ENCODE measurements at places on chromosomes 2 and 18.

GRCh38 chr2:234676783-234677450, 180.0 kb upstream of the ARL4C start:
- no peak for DNase-seq

GRCh38 chr2:96764253-96764637, 3.5 kb downstream of the CNNM4 start:
- no peak for DNase-seq

DNA sequence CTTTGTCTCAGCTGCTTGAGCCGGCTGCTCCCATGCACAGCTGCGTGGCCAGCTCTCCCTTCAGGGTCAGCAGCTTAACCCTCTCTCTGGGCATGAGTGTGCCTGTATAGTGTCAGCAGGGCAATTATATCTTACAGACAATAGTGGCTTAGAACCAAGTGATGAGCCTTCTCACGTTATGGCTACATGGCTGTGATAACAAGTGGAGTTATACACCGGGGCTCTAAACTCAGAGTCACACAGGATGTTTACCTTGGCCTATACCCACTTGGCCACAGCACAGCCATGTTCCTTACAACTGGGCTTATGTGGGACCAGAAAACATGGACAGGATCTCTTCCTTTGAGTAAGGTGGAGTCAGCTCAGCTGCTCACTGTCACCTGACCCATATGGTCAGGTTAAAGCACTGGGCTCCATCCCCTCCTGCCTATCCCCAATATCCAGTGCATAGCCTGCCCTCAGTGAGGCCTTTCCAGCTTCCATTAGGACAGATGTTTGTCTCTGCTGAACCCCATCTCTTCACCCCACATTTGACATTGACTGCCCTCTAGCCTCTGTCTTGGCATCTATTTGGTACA, 294.2 kb upstream of the NCKAP5 start:
- no peak for DNase-seq

DNA sequence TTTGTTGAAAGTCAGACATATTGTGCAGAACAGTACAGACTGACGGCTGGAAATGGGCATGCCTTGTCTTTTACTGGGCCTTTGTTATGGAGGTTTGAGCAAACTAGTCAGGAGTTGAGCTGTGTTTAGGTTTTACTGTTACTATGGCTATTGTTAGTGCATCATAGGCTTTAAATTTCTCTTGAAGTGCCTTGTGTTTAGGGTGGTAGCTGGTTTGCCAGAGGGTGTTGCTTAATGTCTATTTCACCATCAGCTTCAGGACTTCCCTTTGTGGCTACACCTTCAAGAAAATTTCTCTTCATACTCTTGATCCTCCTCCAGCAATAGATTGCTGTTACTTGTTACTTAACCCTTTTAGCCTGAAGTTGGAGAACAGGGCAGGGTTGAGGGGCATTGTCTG, 104.6 kb downstream of the CAPN13 start:
- no peak for DNase-seq

- DNase-seq: no peak
These were observed 180.4 kb downstream of the TRIB2 start for GRCh38 chr2:12897181-12897580.

GRCh38 chr2:211270257-211270656, 713.9 kb downstream of the CPS1 start:
- DNase-seq: no peak

DNA sequence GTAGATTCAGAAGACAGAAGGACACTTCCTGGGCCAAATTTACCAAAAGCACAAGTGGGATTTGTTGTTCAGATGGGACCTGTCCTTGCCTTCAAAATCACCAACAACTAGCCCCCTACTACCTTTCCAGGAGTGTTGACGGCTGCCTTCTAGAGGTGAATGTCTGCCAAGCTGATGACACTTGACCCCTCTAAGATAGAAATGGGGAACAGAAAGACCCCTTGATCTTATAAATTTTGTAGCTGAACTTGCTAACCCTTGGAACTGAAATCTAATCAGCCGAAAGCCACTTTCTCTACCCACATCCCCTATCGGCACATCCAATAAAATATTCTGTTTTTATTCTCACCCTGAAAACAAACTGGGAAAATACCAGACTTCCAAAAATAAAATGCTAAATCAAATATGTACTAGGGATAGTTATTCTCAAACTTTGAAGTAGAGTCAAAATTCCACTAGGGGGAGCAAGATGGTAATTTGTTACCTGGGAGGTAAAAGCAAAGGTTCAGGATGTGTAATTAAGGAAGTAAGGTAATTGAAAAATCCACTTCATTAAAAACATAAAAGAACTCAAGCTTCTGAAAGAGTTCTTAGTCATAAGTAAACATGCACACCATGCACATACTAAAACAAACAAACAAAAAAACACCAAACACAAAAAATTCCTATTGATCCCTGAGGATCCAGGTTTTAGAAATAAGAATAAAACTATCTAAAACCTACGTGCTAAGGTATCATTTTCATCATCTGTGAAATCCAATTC, 119.2 kb downstream of the ANKRD44 start:
- no peak for DNase-seq

- no peak for DNase-seq
These were observed 96.3 kb upstream of the FZD7 start for GRCh38 chr2:201937343-201937742.

GRCh38 chr18:48814490-48815178, 136.1 kb downstream of the SMAD7 start:
- DNase-seq: no peak
